AG04450 (cell line): ENCODE measurements at places on chromosomes 2 and 18.

DNA sequence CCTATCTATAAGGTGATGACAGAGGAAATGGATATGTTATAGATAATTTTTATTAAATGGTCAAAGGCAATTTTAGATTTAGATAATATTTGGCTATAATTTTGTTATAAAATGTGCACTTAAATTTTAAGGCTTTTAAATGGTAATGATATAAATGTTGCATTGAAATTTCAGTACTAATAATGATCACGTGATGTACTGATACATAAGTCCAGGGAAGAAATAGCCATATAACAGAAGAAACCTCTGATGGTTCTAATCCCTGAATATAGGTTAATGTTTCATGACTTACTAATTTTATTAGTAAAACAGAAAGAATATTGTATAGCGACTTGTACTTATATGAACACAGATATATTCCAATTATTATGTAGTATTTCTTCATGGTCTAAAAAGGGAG, 211.9 kb downstream of the SOCS6 start:
- DNase-seq, result no peak

DNA sequence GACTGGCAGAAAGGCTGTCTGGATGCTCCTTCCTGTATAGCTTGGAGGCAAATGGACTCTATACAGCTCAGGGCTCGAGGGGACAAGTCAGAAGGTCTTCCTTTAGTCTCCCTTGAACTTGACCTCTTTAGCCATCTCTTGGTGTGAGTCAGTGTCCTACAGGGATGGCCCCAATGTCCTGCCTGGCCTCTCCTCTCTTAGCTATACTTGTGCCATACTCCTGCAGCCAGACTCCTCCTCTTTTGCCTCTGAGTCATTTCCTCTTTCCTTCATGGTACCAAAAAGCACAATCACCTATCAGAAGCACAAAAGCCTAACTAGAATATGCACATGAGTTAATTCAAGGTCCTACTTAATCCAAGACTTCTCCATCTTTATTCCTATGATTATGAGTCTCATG, 112.7 kb downstream of the XRCC5 start:
- DNase-seq, result no peak

GRCh38 chr2:122519366-122519765, 763.9 kb downstream of the TSN start:
- no peak for DNase-seq

- DNase-seq, result no peak
Measured at GRCh38 chr18:28963481-28963880, 786.6 kb upstream of the CDH2 start.

- no peak for DNase-seq
Measured at GRCh38 chr2:198628596-198628995, 824.2 kb downstream of the PLCL1 start.

DNA sequence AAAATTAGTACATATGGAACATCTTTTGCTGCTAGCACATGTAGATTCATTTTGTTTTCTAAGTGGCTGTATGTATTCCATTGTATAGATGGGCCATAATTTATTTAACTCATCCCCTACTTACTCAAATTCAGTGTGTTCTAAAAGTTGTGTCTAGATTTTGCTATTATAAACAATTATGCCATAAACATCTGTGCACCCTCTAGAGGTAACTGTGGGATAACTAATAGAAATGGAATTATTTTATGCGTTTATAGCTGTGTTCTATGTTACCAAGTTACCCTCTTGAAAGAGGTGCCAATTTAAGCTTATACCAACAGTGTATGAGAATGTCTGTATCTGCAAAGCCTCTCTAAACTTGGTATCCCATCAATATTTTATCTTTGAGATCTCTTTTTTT, 100.4 kb downstream of the MMADHC start:
- no peak for DNase-seq

- no peak for DNase-seq
Measured at GRCh38 chr2:112740527-112740926, 19.7 kb downstream of the NT5DC4 start.

- DNase-seq, result no peak
Measured at GRCh38 chr2:121705390-121705789, 31.3 kb downstream of the NIFK start.

DNA sequence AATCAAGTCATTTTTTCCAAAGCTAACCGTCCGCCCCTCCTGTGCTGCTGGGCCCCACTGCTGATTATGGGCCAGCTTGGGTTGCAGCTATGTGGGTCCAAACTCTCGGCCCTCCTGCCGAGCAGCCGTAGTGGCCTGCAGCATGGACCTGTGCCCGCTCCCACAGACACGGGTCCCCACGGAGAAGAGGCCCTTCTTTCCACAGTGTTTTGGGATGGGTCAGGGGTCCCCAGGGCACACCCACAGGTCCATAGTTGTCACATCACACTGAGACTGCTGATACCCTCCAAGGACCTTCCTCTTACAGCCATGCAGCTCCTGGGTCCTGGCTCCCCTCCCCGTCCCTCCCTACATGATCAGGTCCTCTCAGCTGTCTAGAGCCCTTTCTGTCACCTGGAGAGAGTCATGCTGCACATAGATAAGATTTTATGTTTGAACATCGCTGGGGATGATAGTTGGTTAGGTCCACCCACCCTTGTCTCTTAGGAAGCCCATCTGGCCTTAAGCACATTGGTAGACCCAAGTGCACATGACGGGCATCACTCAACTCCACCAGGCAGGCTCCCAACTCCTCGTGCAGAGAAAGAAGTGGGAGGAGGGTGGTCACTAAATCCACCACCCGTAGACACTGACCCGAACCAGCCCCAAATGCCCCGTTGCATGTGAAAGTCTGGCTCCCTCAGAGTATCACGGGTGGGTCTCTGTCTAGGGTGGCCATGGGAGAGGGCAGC, 17.5 kb downstream of the GPR55 start:
- no peak for DNase-seq

- DNase-seq, result no peak
Measured at GRCh38 chr2:182193291-182193690, 207.6 kb downstream of the PPP1R1C start.

- no peak for DNase-seq
Measured at GRCh38 chr2:151914989-151915628, 86.9 kb upstream of the ARL5A start.

DNA sequence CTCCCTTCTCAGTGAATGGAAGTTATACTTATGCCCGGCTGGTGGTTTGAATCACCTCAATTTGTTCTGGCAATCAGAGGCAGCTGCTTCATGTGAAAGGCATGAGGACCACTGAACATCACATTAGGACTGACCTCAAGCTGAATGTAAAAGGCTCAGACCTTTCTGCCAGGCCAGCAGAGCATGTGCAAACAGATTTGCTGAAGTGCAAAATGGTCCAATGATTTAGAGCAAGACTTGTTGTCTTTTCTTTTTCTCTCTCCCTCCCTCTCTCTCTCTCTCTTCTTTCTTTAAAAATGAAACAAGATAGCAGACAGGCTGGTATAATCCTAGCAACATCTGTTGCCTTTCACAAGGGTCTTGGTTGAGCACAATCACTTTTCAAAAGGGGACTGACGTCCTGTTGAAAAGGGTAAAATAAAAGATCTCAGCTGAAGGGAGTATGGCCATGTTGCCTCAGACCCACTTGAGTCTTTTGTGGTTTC, 13.3 kb upstream of the CDH7 start:
- DNase-seq, result no peak

DNA sequence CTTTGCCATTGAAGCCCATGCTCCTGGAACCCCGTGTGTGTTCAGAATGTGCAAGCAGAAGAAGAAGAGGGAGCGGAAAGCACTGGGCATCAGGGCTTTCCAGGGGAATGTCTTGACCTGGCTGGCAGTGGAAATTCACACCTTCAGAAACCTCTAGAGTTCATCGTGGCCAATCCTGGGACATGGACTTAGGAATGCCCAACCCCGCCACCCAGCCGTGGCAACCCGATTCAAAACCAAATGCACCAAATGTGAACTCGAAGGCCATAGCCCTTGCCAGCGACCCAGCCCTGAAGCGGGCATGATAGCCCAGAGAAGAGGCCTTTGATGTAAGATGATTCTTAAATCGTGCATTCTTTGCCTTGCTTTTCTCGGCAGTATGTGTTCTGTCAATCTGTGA, 69.4 kb downstream of the ADI1 start:
- no peak for DNase-seq

DNA sequence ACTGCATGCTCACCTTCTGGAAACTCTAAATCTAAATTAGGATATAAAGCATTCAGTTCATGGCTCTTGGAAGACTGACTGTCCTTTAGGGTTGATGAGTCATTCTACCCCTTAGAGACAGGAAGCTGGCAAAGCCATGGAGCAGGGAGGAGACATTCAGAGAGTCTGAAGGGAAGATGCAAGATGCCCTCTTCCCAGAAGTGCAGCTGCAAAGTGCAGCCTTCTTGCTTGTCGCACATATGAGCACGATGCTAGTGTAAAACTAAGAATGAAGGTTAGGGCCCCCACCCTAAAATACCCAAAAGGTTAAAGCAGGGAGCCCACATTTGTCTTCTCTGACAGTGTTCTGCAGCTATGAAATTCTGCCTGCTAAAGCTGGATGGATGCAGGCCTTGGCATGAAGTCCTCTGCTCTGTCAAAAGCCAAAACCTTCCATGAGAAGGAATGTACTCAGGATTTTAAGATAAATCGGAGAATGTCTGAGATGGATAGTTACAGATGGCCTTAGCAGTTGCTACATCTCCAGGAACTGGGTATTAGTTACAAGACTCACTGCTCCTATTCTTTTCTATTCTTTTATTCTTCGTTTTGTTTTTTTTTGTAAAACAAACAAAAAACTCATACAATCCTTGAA, 89.7 kb downstream of the POLE4 start:
- no peak for DNase-seq

DNA sequence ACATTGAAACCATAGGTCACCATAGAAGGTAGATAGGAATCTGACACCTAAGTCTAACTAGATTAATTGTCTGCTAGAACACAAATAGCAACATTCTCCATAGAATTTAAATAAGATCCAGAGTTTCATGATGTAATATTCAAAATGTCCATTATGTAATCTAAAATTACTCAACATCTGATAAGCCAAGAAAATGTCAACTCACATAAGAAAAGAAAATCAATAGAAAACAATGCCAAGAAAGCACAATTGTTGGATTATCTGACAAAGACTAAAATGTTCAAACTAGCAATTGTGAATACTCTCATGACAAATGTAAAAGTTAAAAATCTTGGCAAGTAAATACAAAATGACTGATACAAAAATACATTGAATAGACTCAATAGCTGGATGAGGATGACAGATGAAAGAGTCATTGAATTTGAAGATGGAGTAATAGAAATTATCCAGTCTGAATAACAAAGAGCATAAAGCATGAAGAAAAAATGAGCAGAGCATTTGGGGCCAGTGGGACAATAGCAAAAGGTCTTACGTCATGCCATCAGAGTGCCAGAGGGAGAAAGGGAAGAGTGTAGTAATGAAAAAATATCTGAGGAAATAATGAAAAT, 358.6 kb downstream of the METTL4 start:
- no peak for DNase-seq

- no peak for DNase-seq
Measured at GRCh38 chr2:156562124-156562523, 125.9 kb downstream of the GPD2 start.

- no peak for DNase-seq
Measured at GRCh38 chr2:241906826-241907570, 37.5 kb downstream of the RTP5 start.

DNA sequence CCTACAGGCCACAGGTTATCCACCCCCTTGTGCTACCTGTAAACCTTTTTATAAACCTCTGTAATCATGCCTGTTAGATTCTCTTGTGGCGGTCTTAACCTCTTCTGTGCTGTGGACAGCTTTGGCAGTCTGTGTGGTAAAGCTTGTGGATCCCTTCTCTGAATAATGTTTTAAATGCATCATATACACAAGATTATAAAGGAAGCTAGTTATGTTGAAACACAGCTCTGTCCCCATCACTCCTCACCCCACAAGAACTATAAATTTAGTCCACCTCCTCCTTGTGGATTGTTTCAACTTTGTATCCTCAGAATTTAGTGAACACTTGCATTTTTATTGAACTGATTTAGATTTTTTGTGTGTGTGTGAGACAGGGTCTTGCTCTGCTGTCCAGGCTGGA, 107.7 kb downstream of the ICA1L start:
- DNase-seq, result no peak

DNA sequence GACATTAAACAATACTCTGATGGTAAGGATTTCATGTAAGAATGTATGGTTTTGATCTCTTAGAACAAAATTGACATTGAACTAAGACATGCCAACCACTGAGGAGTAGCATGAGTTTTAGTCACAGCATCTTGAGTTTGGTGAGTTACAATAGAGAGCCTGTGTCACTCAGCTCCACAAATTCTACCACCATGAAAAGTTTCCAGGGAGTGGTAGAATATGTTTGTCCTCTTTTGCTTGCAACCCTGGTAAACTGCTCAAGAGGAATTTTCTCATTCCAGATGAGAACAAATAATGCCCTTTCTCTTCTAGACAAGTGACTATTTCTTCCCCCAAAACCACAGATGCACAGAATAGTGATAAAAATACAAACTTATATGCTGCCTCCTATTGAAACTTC, 502.0 kb upstream of the VRK2 start:
- no peak for DNase-seq

DNA sequence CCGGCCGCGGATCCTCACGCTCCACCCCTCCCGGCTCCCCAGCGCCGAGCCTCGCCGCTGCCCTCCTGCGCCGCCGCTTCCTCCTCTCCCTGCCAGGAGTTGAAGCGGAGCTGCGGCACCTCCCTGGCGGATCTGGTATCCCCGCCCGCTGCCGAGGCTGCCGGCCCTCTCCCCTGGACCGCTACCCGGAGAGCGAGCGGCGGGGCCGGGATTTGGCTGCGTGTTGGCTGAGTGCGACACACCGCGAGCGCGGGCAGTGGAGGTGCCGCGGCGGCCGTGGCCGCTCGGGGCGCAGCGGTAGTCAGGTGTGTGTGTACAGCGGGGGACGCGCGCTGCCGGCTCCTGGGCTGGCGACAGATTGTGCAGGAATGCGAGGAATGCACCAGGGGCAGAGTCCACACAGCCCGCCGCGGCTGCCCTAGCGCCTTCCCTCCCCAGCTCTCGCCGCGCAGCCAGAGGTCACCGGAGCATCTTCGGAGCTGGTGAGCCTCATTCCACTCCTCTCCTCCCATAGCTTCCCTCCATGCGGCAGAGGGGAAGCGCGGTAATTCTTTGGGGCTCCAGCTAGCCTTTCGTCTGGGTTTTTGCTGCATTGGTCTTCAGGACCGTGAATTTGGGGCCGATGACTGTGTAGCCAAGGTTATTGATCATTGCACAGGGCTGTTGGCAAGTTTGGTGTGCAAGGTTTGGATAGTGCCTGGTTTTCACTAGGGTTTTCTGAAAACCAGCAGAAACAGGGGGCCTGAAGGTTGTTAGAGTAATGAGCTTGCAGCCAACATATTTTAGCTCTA, 1.3 kb downstream of the PKP4 start:
- DNase-seq, result no peak

- peak; percentile 81 for DNase-seq
Measured at GRCh38 chr2:112726487-112727190, 5.8 kb downstream of the NT5DC4 start.

DNA sequence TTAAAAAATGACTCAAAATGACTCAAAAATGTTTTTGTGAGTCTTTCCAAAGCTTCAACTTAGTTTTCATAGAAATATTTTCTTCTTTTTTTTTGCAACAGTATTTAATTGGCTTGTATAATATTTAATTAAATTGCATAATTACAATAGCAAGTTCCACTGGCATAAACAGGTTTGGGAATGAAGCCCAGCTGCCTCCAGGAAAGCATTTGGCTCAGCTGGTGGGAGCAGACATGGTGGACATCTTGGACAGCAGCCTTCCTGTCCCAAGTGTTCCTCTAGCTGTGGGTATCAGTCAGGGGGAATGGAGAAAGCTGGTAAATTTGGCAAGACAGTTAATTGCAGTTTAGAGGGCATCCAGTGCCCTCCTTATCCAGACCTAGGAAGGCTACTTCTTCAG, 213.4 kb downstream of the ZBTB7C start:
- DNase-seq, result no peak
